Activated CD4-positive, alpha-beta T cell treated with anti-CD3 and anti-CD28 coated beads for 4 hours (primary cell): ENCODE measurements at places on chromosomes 13 and 19.

- no peak for DNase-seq
Measured at GRCh38 chr13:85662186-85662585, 137.0 kb downstream of the SLITRK6 start.

DNA sequence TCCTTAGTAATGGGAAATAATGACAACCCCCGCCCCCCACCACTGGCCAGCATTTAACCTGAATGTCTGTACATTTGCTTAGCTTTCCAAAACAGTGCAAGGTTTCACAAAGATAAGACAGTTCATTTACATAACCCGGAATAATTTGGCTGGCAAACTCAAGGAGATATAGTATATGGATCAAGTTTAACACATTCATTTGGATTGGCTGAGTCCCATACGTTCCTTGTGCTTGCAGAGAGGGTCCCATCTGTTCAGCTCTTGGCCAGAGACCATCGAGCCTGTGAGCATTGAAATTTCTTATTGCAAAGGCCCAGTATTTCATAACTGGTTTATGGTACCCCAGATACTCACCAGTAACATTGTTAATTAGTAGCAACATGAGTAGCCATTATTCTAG, 116.5 kb downstream of the GPC6 start:
- DNase-seq = no peak

GRCh38 chr19:18735752-18736151, 52.3 kb downstream of the CRTC1 start:
- DNase-seq = no peak

DNA sequence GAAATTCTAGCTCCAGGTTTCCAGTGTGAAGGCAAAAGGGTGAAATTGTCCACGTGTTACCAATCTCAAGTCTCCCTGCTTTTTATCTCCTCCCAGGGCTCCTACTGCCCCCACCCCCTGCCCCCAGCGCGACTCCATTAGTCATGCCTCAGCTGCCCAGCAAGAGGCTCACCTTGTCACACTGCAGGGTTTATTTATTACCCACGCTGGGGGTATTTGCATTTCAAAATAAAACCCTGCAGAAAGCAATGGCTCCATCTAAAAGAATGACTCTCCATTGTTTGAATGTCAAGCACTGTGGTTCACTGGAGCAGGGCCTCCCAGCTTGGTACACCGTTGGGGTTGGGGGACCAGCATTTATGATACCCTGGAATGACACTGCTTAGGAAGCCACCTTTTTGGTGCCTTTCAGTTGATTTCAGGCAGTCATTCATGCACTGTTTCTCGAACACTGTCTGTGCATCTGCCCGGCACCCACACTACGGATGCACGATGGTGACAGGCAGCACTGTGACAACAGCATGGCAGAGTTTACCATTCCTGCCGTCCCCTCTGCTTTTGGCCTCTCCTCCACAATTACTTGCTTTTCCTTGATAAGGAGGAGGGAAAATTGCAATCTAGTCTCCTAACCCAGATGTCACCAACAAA, 9.9 kb upstream of the POP4 start:
- DNase-seq = no peak

GRCh38 chr19:16457954-16458331, 13.8 kb downstream of the EPS15L1 start:
- no peak for DNase-seq

GRCh38 chr13:44058624-44059215, 179.0 kb downstream of the LACC1 start:
- DNase-seq = no peak

- DNase-seq = peak; percentile 65
Measured at GRCh38 chr19:29690842-29691241, 24.2 kb downstream of the C19orf12 start.

DNA sequence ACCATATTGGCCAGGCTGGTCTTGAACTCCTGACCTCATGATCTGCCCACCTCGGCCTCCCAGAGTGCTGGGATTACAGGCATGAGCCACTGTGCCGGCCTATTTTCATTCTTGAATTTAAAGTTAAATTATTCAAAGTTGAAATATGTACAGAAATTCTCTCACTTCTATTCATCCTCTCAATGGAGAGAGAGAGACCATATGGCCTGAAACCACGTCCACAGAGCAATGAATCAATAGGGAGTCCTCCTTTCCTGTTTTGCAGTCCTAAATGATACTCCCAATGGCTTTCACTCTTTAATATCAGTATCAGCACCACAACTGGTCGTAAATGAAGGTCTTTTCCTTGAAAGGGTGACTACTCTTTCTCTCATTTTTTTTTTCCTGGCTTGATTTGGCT, 30.5 kb upstream of the KCTD4 start:
- DNase-seq = no peak

DNA sequence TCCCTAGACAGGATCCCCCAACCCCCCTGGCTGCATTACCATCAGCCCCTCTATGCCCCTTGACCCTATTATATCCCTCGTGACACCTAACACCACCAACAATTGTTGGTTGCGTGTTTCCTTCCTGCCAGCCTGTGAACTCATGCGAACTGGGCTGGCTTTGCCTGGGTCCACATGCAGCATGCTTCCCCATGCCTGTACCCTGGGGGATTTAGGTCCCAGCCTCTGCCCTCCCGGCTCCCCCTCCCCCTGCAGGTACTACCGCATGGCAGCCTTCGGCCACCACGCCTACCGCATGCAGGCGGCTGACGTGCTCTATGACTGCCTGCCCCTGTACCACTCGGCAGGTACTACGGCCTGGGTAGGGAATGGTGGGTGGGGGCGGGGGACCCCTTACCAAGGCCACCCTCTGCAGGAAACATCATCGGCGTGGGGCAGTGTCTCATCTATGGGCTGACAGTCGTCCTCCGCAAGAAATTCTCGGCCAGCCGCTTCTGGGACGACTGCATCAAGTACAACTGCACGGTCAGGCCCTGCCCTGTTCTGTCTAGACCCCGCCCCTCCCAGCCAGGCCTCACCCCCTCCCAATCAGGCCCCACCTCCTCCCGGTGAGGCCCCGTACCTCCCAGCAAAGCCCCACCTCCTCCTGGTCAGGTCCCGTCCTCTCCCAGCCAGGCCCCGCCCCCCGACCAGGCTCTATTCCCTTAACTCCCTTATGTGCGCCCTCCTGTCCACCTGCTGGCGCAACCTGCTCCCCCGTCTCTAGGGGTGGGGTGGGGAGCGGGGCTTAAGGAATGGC, 18.5 kb downstream of the SLC27A1 start:
- peak; percentile 72 for DNase-seq

DNA sequence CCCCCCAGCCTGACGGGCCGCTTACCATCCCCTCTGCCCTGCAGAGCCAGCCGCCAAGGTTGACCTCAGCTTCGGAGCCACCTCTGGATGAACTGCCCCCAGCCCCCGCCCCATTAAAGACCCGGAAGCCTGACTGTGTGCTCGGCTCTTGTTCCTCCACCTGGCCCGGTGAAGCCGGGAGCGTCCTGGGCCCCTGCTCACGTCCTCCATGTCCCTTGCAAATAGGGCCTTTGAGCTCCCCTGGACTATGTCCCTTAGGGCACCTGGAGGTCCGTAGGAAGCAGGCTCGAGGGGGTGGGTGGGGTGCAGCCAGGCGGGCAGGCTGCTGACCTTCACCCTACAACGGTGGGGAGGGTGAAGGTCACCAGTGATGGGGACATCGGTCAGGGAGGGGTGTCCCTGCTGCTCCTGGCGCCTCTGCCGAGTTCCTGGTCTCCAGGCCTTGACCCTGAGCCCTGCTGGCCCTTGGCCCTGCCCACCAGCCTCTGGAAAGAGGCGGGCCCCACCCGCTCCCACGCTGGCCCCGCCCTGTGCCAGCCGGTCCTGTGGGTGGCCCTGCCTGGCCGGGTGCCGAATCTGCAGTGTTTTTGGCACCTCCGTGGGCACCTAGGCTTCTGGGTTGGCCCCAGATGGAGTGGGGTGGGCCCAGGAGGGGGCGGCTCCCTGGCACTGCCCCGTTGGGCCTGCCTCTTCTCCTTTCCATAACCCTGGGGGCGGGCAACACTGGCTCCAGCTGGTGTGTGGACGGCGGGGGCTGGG, 3.3 kb downstream of the ATP5F1D start:
- no peak for DNase-seq

- DNase-seq = no peak
Measured at GRCh38 chr13:50631041-50631440, 212.5 kb downstream of the DLEU7 start.

DNA sequence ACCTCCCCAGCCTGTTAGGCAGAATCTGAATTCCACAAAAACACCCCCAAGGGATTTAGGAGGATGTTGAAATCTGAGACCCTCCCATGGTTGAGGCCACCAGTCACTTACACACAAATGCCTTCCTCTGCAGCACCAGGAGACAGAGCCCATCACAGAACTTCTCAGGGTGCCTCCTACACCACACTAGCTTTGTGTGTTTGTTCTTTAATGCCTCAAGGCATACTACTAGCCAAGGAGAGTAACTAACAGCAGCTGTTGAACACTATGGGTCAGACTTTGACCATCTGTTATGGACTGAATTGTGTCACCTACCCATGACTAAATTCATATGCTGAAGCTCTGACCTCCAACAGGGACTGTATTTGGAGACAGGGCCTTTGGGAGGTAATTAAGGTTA, 9.5 kb upstream of the MED26 start:
- DNase-seq = no peak

DNA sequence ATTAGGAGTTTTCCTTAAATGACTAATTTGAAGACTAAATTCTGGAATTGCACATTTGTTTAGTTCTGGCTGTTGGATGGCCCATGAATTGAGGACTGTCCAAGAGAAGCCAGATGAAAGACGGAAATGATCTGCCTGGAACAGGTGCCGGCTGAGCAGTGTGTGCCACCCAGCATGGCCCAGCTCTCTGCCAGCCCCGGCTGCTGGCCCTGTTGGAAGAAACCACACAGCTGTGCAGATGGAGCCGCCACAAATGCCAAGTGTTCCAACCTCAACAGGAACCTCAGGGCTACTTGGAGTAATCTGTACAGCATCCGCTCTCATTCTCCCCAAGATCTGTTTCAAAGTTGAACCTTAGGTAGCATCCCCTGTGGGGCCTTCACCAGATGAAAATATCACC, 67.0 kb upstream of the STARD13 start:
- no peak for DNase-seq

GRCh38 chr19:30649934-30650614, 277.9 kb downstream of the ZNF536 start:
- no peak for DNase-seq

- no peak for DNase-seq
Measured at GRCh38 chr13:90868321-90868920, 479.1 kb upstream of the MIR17HG start.

- peak; percentile 20 for DNase-seq
Measured at GRCh38 chr19:459724-460511, 915 bp downstream of the SHC2 start.

DNA sequence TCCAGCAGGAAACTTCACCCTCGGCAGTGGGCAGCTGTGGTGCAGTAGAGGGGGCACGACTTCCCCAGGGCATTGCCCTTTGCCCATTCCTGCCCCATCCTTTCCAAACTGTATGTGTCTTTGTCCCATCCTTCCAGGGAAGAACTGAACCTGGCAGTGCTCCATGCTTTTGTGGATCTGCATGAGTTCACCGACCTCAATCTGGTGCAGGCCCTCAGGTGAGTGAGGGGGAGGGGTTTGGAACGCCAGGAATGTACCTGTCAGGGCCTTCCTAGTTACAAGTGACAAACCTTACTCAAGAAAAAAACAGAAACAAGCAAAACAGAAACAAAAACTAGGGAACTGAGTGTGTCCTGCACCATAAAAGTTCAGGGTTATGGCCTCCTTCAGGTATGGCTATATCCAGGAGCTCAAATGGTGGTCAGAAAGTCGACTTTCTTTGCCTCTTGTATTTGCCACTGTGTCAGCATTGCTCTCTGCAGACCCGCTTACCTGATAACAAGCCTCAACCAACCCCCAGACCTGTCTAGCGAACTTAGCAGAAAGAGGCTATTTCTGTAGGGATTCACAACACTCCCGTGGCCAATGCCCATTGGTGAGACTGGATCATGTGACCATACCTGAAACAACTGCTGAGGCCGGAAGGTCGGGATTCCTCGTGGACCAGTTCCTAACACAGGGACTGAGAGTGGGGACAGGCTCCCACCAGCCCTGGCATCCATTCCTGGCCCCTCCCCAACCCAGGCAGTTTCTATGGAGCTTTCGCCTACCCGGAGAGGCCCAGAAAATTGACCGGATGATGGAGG, 4.2 kb downstream of the CYTH2 start:
- no peak for DNase-seq

DNA sequence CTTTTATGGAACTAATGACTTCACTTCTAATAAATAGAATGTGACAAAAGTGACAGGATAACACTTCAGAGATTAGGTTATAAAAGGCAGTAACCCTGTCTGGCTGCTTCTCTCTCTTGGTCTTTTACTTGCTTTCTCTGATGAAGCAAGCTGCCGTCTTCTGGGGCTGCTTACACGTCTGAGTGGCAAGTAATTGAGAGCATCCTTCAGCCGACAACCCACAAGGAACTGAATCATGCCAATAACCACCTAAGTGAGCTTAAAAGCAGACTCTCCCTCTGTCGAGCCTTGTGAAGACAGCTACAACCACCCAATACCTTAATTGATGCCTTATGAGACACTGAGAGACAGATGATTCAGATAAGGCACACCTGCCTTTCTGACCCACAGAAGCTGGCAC, 1091.2 kb downstream of the SLITRK1 start:
- DNase-seq = no peak

- DNase-seq = no peak
Measured at GRCh38 chr13:23865906-23866305, 23.3 kb downstream of the MIPEP start.

GRCh38 chr19:56221851-56222250, 19.8 kb downstream of the ZSCAN5C start:
- no peak for DNase-seq

- DNase-seq = peak; percentile 58
Measured at GRCh38 chr19:49875857-49876421, 1.2 kb downstream of the AKT1S1 start.

DNA sequence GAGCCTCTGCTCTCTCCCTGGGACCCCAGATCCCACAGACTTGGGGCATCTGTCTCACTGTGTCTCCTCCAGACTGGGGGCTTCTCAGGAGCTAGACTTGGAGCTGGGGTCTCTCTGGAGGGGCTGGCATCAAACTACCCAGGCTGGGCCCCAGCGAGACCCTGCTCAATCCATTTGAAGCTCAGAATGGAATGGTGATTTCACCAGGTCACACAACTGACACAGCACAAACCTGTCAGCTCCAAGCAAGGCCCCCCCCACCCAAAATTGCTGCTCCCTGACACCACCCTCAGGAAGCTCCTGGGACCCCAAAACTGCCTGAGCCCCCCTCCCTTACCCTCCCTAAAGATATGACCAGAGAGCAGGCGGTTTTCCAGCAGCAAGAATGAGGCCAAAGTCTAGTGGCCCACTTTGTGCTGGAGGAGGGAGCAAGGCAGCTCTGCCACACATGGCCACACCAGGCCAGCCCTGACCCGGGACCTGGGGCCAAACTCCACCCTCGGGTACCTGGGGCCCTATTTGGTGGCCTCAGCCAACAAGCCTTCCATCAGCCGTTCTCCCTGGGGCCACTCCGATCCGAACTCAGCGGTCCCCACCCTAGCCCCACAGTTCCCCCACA, 2.4 kb downstream of the NR2F6 start:
- no peak for DNase-seq
